ENCODE measurements at places on chromosomes 4 and X.

- no peak for DNase-seq
Measured at GRCh38 chr4:48602763-48603162, 112.7 kb downstream of the ZAR1 start.

DNA sequence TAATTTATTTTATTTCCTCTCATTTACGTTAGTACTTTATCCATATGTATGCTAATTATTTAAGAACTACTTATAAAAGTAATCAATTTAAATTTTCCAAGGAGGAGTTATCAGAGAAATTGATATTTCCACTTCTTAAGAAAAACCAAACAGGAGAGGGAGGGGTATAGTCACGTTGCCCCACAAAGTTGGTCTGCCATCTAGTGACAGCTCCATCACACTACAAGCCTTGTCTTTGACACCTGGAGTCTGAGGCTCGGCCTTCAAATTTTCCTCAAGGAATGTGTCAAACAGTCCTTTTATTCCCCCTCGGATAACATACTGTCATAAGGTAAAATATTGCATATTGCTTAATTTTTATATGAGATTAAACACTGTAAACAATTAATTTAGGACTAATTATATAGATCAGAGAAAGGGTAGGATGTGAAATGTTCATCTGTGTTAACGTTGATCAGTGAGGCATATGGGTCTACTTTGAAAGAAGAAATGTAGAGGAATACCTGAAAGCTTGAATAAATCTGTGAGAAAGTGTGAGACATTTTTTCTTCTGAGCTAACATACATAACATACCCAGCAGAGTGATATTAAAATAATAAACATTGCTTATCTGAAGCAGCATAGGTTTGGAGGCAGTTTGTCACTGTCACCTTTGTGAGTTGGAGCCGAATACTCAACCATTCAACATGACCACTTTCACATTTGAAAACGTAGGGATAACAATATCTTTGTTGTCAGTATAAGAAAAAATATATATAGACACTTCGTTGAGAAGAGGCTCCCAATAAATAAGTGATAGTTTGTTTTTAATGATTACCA is 114.4 kb downstream of the GLRA3 start:
- DNase-seq, result no peak

DNA sequence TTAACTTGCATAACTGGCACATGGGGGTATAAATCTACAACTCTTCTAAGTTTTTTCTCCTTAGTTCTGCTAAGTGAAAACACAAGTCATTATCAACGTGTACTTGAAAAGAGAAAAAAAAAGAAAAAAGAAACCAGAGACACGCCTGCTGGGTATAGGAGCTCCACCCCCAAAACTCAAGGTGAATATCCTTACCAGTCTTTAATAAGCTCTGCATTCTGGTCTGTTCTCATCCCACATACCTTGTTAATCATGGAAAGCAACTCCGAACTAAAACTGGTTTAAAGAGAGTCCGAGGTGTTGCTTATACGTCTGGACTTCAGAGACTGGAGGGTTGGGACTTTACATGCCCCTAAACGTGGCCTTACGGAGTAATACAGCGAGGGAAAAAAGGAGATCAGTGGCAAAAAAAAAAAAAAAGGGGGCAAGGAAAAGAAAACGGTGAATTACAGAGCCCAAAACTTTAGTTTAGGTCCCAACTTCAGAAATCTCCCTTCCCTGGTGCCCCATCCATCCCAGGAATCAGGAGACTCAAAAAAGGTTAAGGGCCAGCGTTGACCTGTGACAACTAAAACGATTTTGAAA is 1.0 kb downstream of the PGRMC2 start:
- no peak for DNase-seq

DNA sequence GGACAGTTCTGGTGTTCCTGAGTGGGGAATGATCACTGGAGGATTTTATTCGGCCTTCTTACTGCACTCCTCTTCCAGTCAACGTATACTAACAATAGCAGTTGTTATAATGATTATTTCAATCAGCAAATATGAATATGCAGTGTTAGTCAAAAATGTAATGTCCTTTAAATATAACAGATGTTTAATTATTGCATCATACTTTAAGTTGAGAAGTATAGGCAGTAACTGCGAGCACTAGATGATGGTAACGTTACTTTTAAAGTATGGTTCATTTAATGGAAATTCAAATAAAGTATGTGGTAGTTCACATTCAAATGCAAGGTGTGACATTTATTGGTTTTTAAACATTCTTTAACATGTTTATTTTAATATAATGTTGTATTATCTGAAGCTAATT is 5.5 kb upstream of the BLTP1 start:
- no peak for DNase-seq

DNA sequence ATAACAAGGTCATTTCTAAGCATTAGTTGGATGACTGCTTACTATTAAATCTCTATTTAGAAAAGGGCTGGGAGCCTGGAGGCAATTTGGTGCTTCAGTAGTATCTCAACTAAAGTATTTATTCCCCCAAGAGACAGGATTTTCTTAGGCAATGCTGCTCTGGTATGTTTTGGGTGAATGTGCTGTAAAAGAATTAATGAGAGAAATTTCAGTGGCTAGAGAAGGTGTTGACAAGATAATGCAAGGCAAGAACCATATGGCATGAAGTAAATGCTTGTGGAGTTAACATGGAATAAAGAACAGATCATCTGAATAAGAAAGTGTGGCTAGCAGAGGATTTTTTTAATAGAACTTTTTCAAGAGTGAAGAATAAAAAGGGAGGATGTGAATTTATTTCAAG is 3.9 kb downstream of the CYP2U1 start:
- DNase-seq, result no peak

GRCh38 chr4:169823685-169824084 is 65.9 kb upstream of the HPF1 start:
- DNase-seq, result no peak

DNA sequence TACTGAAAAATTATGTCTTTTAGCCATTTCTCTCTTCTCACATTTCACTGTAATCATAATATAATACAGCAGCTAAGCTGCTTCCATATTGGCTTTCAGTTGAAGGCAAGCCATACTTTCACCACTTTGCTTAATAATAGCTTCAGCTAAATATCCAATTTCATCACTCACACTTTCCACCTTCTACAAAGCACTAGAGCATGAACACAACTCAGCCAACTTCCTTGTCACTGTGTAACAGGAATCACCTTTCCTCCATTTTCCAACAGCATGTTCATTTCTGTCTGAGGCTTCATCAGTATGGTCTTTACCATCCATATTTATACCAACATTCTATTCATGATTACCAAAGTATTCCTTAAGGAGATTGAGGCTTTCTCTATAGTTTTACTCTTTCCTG is 219.8 kb upstream of the CTSO start:
- DNase-seq, result no peak

- no peak for DNase-seq
Measured at GRCh38 chr4:2924765-2925301, 38.4 kb downstream of the NOP14 start.

GRCh38 chr4:11440481-11441193 is 11.9 kb upstream of the HS3ST1 start:
- no peak for DNase-seq

GRCh38 chr4:48914311-48914710 is 7.7 kb upstream of the OCIAD2 start:
- no peak for DNase-seq

DNA sequence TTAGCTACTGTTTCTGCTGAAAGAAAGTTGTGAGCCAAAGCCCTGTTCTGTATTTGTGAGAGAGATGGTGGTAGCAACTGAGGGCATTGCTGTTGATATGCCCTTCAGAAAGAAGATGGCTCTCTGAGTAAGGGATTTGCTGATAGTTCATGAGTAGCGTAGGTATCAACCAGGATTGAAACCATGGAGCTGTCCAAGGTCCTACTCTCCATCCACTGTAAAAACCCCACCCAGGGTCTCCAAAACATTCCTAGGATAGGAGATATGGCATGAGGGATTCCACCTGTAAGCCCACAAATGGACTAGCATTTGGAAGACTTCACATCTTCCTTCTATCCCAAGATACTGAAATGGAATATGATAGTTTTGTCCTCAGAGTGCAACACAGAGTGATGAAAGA is 277.1 kb upstream of the PRKX start:
- DNase-seq, result no peak

Data from stimulated activated CD4-positive, alpha-beta T cell treated with anti-CD3 and anti-CD28 coated beads, Interleukin-15, amount 100 ng/mL, for 1 hour (primary cell).